Dermis microvascular lymphatic vessel endothelial cell (primary cell): ENCODE measurements at places on chromosomes 2 and 18.
A peak's percentile ranks its signal among the peaks of the same experiment; 100 is the strongest.

GRCh38 chr2:71675296-71675695 lies 221.9 kb downstream of the DYSF start:
- no peak for DNase-seq

GRCh38 chr2:228653884-228654283 lies 472.4 kb upstream of the SPHKAP start:
- DNase-seq, result no peak

GRCh38 chr2:211176514-211177141 lies 620.2 kb downstream of the CPS1 start:
- DNase-seq, result no peak

GRCh38 chr2:177239932-177240630 lies 24.4 kb downstream of the NFE2L2 start:
- peak; percentile 85 for DNase-seq

DNA sequence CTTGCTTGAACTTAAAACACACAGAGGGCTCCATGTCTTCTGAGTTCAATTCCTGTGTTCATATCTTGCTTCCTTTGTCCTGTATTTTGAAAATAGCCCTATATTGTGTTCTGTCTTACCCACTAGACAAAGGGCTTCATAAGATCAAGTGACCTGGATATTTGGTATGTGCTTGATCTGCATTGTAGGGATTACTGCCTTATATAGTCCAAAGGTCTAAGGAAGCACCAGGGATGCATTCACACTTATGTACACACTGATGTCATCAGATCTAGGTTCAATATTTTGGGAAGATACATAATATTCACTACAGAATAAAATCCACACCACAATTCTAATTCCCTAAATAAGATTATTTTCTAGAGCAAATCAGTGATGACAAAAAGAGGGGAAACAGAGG lies 278.0 kb upstream of the KYNU start:
- DNase-seq, result no peak

GRCh38 chr2:239348563-239349452 lies 52.0 kb downstream of the HDAC4 start:
- no peak for DNase-seq

GRCh38 chr2:217938036-217938435 lies 64.8 kb downstream of the TNS1 start:
- DNase-seq, result no peak

GRCh38 chr2:62158444-62159121 lies 37.3 kb upstream of the B3GNT2 start:
- no peak for DNase-seq

DNA sequence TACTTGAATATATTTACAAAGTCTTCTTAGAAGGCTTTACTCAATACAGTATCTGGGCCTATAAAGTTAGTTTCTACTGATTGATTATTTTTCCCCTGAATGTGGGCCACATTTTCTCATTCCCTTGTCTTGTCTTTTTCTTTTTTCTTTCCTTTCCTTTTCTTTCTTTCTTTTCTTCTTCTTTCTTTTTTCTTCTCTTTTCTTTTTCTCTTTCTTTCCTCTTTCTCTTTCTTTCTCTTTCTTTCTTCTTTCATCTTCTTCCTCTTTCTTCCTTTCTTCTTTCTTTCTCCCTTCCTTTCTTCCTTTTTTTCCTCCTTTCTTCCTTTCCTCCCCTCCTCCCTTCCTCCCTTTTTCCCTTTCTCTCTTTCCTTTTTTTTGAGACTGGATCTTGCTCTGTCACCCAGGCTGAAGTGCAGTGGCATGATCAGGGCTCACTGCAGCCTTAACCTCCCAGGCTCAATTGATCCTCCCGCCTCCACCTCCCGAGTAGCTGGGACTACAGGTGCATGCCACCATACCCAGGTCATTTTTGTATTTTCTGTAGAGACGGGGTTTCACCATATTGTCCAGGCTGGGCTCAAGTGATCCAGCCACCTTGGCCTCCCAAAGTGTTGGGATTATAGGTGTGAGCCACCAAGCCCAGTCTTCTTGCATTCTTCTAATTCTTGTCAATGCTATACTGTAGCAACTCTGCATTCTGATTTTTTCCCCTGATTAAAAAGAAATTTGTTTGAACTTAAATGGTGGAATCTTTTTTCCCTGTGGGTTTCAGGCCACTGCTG lies 133.1 kb upstream of the FBXO11 start:
- DNase-seq, result no peak

GRCh38 chr2:70861777-70862625 lies 26.4 kb upstream of the CD207 start:
- peak; percentile 33 for DNase-seq

GRCh38 chr2:239186516-239187357 lies 214.1 kb downstream of the HDAC4 start:
- no peak for DNase-seq

GRCh38 chr18:37006742-37007141 lies 177.8 kb downstream of the KIAA1328 start:
- DNase-seq, result no peak

DNA sequence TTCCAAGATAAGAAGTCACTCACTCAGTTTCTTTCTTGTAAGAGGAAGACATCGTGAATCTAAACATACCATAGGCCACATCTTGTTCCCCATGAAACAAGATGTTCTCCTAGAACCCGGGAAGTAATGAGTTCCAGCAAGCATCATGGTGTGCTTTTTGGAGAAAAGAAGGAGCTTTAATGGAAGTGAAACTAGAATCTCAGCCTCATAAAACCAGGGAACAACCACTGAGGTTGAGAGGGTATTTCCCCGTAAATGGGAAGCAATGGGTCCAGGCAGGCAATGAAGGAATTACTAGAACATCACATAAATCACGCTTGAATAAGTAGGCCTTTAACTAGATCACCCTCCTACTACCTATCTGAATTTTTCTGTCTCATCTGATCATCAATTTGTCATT lies 40.3 kb downstream of the PSTPIP2 start:
- no peak for DNase-seq

DNA sequence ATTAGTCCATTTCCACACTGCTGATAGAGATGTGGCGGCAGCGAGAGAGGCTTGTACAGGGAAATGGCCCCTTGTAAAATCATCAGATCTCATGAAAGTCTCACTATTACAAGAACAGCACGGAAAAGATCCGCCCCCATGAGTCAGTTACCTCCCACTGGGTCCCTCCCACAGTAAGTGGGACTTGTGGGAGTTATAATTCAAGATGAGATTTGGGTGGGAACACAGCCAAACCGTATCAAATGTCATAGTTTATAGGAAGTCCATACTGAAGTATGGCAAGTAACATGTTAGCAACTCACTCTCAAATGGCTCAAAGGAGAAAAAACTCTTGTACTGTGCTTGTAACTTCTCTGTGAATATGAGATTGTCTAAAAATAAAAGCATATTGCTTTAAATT lies 56.1 kb downstream of the FARP2 start:
- DNase-seq, result no peak

DNA sequence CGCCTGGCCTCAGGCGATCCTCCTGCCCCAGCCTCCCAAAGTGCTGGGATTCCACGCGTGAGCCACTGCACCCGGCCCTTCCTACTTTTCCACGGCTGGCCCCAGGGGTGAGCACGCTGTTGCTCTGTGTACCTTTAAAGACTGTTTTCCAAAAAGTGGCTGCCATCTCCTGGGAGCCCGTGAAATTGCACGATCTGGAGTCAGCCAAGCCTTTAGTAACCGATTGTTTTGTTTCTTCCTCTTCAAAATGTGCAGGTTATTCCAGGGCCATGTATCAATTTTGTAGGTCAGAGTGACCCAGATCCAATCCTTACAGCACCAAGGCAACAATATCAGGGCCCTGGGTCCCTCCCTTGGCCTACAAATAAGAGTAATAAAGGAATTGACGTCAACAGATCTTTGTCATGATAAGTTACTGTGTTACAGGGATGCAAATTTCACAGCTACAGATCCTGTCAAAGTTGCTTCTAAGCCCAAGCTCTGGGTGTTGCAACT lies 135.6 kb upstream of the ZNF236 start:
- peak; percentile 31 for DNase-seq

GRCh38 chr2:156486147-156486546 lies 50.0 kb downstream of the GPD2 start:
- peak; percentile 7 for DNase-seq

GRCh38 chr18:66638856-66639629 lies 35.2 kb upstream of the CDH19 start:
- DNase-seq, result no peak

DNA sequence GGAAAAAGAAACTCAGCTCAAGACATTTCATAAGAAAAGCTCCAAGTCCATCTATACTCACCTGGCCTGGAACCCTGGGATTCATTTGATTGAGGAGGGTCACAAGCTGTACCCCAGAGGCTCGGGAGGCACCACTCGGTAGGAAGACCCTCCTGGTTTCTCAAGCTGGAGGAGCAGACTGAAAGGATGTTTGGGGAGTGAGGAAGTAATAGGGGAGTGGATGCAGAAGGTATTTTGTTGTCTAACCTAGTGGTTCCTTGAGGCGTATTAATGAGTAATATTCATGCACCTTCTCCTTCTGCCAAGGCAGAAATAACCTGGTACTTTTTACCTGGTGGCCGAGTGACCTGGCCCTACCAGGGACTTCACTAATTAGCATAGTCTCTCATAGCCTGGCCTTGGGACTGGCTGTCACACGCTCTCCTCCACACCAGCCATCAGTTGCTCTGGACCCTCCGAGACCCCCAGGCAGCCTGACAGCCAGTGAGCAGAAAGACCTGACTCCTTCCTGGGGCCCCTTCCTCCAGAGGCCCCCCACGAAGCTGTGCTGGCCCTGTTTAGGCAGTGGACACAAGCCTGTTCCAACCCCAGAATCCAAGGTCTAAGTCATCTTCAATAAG lies 161.4 kb downstream of the BCL2 start:
- DNase-seq, result no peak

GRCh38 chr2:231134910-231135655 lies 10.2 kb upstream of the HTR2B start:
- DNase-seq, result no peak

DNA sequence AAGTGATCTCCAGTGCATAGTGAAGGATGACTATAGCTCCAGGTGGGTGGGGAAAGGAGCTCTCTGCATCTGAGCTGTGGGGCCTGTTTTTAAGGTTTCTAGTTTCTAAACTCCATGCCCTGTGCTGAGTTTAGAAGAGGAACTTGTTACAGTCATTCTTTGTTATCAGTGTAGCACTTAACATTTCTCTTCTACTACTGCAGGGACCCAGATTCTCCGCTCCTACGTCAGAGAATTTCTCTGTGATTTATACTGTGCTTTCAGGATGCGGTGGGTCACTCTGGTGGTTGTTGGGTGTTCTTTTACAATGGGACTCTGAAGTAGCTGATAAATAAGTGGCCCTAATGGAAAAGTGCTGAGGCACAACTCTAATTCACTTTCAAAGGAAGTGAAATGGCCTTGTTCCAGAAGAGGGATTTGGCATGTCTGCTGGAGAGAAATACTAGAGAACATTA lies 122.0 kb downstream of the WDSUB1 start:
- peak; percentile 61 for DNase-seq

DNA sequence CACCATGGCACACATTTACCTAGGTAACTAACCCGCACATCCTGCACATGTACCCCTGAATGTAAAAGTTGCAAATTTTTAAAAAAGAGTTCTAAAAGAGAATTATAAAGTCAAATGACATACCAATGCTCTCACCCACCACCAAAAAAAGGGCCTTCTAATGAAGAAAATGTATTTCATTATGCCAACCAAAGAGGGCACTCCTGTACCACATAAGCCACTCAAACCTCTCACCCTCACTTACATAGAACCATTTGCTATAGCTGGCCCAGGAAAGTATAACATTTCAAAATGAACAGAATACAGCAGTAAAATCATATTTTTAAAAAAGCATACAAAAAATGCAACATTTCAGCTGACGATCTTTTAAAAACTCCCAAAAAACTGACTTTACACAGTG lies 241.5 kb upstream of the PKDCC start:
- no peak for DNase-seq

GRCh38 chr2:216071111-216071851 lies 10.3 kb downstream of the PECR start:
- DNase-seq, result no peak

- peak; percentile 23 for DNase-seq
Measured at GRCh38 chr2:33380719-33381118, 95.7 kb upstream of the RASGRP3 start.

DNA sequence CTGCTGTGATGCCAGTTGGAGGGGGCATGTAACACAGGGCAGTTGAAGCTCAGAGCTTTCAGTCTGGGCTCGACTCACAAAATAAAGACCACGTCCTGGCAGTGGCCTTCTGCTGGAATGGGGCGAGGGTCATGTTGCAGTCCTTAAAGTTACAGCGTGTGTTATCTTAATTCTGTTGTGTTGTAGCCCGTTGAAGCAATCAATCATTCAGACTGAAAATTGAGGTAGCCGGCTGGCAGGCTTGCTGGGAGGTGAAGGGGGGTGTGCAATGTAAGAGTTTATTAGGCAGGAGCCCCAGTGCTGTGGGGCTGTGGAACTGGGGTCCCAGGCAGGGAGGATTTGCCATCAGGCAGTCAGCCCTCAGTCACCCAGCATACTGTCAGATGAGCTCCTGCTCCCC lies 136.9 kb upstream of the EPAS1 start:
- DNase-seq, result no peak

DNA sequence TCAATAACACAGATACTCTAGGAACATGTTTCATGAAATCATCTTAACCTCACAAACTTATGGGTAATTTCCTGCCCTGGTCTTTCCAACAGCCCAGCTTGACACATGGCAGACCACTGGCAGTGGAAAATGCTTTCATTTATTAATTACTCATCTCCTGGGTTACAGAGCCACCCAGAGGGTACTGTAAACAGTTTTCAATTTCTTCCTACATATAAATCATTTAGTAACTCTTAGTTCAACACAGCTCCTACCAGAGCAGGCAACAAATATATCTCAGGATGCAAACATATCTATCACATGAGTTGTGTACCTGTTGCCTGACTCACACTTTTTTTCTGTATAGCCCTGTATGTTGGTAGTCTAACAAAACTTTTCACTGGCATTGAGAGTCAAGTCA lies 99.2 kb upstream of the VRK2 start:
- no peak for DNase-seq

- DNase-seq, result no peak
Measured at GRCh38 chr2:189657867-189658266, 3.4 kb upstream of the ASNSD1 start.

DNA sequence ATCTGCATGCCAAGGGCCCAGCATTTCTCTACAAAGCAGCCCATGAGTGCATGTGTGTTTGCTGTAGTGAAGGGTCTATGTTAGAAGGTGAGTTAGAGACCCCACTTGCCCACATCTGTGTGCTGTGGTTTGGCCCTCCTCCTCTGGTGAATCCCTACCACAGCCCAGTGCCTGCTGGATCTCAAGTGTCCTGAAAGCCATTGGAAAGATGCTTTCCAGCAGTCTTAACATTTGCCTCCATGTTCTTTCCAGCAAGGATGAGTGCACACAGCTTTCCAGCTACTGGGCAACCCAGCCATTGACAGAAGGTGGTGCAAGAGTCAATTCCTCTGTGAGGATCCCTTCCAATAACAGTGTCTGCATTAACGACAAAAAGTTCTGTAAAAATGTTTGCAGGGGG lies 13.6 kb downstream of the CRIM1 start:
- DNase-seq, result no peak

- DNase-seq, result no peak
Measured at GRCh38 chr2:204686406-204686805, 141.1 kb downstream of the PARD3B start.

DNA sequence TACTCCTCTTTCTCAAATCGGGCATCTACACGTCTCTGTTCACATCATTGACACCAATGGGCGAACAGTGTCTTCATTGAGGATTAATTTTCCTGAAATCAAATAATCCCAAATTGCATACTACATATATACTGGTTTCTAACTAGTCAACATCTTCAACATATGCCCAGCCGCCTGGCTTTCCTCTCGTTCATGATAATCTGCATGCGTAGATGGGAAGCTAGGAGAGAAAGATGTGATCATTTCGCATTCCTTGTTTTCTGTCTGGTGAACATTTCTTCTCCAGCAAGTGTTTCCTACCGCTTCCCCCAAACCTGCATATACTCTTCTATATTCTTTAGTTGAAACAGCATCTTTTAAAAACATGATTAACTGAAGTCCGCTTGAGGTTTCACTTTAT lies 7.4 kb downstream of the TWIST2 start:
- DNase-seq, result no peak
